ENCODE measurements at places on chromosomes 7 and 10. TPM values are rescaled to one million over a fixed set of nuclear protein-coding genes. Genes with fewer than 3 reads are reported as not detected.

The SPDYE1 gene
- total RNA-seq, result not detected

The WASHC2C gene
- total RNA-seq, result 31.3 TPM

The C7orf33 gene
- total RNA-seq, result not detected

The SAMD8 gene
- 36.9 TPM for total RNA-seq

The PHTF2 gene
- total RNA-seq, result 20.0 TPM

The FKBP6 gene
- not detected for total RNA-seq

The KAZALD1 gene
- total RNA-seq, result 0.17 TPM

The AKR1C3 gene
- 119 TPM for total RNA-seq

The ZNF722 gene
- not detected for total RNA-seq

The CHAT gene
- total RNA-seq, result not detected

The GPNMB gene
- 0.68 TPM for total RNA-seq

The NKX1-2 gene
- total RNA-seq, result not detected

The C10orf62 gene
- total RNA-seq, result 0.34 TPM

The CLDN3 gene
- total RNA-seq, result 1.4 TPM

The SMURF1 gene
- 18.9 TPM for total RNA-seq

The RP9 gene
- 8.8 TPM for total RNA-seq

The NPY4R2 gene
- total RNA-seq, result not detected

The ABCB4 gene
- 0.14 TPM for total RNA-seq

The BHLHA15 gene
- total RNA-seq, result 0.17 TPM

The ZCCHC24 gene
- total RNA-seq, result 7.3 TPM

The GRM8 gene
- total RNA-seq, result 0.09 TPM

The PVRIG gene
- total RNA-seq, result not detected

The UTF1 gene
- not detected for total RNA-seq

The MBL2 gene
- total RNA-seq, result not detected
